ENCODE measurements at places on chromosomes 11 and 22.
A peak's percentile ranks its signal among the peaks of the same experiment; 100 is the strongest.

- no peak for DNase-seq
These were observed 635 bp downstream of the PRR5 start for GRCh38 chr22:44702479-44703198.

DNA sequence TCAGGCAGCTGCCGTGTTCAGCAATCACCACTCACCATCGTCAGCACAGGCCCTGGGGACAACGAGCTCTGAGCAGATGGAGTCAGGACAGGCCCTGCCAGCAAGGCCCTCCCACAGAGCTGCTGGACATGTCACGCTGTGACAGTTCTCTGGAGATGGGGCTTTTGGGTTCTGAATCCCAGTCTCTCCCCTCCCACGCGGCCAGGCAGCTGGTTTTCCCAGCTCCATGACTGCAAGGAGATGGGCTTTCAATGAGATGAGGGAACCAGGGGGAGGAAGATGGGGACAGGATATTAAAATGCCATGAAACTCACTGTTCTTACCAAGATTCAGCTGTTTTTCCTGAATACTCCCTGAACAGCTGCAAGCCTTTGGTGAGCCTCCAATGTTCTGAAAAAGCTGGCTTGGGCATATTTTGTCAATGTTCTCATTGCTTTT lies 305.9 kb downstream of the BRD1 start:
- no peak for DNase-seq

DNA sequence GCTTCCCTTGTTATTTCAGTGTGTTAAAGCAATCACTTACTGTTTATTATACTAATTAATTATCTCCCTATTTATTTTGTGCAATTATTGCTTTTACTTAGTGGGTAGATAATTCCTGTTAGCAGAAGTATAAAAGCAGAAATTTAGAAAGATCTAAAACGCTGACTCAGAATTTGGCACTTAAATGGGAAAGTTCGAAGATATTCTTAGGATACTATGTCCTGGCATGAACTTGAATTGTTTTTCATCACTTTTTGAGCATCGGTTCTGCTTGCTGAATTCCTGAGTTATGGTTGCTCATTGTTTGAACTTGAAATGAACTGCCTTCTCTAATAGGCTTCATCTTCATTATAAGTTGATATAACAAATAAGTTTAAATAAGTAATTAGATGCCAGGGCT lies 325.4 kb downstream of the JRKL start:
- no peak for DNase-seq

GRCh38 chr11:43034341-43034740 lies 277.5 kb upstream of the API5 start:
- DNase-seq, result no peak

- DNase-seq, result no peak
These were observed 143.2 kb upstream of the GRIA4 start for GRCh38 chr11:105466582-105467228.

DNA sequence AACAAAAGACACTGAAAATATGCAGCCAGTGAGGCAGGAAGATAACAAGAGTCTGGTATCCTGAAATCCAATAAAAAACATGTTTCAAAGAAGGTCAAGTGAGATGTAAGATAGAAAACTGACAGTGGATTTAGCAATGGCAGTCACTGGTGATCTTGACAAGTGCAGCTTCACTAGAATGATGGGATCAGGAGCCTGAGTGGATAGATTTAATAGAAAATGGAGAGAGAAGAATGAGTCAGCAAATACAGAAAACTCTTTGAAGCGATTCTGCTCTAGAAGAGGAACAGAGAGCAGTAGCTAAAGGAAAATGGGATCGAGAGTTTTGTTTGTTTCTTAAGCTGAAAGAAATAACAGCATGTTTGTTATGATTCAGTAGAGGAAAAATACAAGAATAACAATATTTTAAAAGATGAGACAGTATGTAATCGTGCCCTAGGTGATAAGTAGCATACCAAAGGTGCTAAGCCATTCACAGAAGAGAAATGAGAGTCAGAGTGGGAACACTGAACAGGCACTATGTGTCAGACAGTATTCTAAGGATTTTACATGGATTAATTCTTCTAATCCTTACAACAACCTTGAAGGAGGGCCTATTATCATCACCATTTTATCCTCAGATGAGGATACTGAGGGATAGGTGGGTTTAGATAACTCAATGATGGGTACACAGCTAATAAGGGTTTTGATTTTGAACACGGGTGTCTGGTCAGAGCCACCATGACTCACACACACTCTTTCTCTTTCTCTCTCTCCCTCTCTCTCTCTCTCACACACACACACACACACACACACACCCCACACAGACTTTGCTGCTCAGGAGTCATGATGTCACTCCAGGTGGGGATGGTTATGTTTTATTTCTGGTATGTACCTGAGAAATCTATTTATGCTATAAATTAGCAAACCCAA lies 36.3 kb downstream of the MRE11 start:
- no peak for DNase-seq

DNA sequence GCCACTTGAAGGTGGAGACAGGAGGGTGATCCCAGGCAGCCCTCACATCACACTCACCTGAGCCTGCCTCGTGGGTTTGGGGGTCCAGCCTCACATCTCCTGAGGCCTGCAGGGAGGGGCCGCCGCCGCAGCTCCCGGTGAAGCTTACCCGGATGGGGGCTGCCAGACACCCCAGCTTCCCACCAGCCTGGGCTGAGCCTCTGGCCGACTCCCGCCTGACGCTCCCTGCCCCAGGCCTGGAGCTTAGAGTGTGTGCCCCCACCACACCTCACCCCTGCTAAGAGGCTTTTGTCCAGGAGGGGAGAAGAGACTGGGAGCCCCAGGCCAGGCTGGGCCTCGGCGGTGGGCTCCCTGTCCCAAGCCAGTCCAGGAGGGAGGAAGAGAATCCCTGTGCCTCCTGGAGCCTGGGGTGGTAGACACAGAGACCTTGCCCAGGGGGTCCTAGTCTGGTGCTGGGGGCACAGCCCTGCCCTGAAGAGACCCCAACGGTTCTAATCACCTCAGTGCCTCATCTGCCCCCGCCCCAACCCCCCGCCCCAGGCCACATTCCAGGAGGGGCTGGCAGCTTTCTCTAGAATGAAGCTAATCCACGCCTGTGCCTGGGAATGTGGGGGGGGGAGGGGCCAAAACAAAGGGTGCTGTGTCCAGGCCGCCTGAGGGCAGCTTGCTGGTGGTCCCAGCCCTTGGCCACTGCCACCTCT lies at the start of gene SLC16A8:
TSS of gene SLC16A8 (minus strand) at position 254 of the 701 bp plus-strand sequence. CDS start 1,311 bp downstream, outside the sequence.
- no peak for DNase-seq

GRCh38 chr11:61368646-61369045 lies 6.5 kb downstream of the TMEM138 start:
- DNase-seq, result no peak

DNA sequence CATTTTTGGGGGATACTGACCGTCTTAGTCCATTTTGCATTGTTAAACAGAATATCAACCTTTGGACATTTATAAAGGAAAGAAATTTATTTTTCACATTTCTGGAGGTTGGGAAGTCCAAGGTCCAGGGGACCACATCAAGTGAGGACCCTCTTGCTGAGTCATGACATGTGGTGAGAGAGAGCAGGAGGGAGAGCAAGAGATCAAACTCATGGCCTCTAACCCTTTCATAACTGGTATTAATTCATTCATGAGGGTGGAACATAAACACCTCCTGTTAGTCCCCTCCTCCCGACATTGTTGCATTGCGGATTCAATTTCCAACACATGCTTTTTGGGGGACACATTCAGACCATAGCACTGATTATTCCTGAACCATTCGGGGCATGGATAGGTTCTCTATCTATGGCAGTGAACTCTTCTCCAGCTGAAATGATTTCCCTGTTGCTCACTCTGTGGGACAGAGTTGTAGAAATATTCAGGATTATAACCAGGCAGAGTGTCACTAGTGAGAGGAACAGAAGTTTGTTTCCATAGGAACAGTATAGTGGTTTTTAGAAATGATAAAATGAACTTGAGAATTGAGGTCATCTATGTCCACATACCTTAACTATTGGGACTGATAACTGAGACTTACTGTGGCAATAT lies 88.2 kb upstream of the OR9Q1 start:
- DNase-seq, result no peak

- no peak for DNase-seq
These were observed 203.7 kb downstream of the FAM181B start for GRCh38 chr11:82529936-82530335.

- no peak for DNase-seq
These were observed 6.8 kb upstream of the CREB3L1 start for GRCh38 chr11:46270684-46271083.

GRCh38 chr11:70709596-70709995 lies 311.3 kb downstream of the CTTN start:
- no peak for DNase-seq

GRCh38 chr11:90344546-90344945 lies 121.7 kb upstream of the CHORDC1 start:
- no peak for DNase-seq

GRCh38 chr11:97354576-97354975 lies 964.8 kb downstream of the JRKL start:
- no peak for DNase-seq

- no peak for DNase-seq
These were observed 9.8 kb downstream of the OR51F2 start for GRCh38 chr11:4830909-4831308.

DNA sequence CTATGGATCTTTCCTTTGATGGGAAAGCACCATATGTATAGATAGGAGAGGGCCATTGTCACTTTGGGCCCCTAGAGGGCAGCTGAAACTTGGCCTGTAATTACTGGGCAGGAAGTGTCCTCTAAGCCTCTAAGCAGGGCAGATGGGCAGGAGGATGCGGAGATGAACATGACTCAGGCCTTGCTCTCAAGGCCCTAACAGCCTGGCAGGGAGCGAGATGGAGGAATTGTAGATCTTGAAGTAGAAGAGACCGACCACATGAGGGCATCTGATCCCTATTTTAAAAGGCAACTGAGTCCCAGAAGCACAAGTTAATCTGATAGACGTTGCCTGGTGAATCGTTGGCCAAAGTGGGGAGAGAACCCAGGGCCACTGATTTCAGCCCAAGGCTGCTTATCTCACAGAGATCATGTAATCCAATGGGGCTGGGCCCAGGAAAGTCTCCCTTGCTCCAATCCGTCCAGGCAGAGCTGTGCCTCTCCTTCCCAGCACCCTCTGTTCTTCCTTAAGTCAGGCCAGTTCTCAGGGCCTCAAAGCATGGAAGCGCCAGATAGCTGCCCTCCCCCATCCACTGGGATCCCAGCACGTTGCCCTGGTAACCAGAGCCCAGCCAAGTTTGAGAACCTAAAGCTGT lies 2.5 kb upstream of the SEPTIN3 start:
- peak; percentile 73 for DNase-seq

GRCh38 chr11:61731952-61732675 lies 20.3 kb upstream of the MYRF start:
- DNase-seq, result no peak

GRCh38 chr11:124079631-124080326 lies 35.5 kb upstream of the VWA5A start:
- peak; percentile 65 for DNase-seq

GRCh38 chr11:78978831-78979230 lies 404.2 kb upstream of the NARS2 start:
- no peak for DNase-seq

DNA sequence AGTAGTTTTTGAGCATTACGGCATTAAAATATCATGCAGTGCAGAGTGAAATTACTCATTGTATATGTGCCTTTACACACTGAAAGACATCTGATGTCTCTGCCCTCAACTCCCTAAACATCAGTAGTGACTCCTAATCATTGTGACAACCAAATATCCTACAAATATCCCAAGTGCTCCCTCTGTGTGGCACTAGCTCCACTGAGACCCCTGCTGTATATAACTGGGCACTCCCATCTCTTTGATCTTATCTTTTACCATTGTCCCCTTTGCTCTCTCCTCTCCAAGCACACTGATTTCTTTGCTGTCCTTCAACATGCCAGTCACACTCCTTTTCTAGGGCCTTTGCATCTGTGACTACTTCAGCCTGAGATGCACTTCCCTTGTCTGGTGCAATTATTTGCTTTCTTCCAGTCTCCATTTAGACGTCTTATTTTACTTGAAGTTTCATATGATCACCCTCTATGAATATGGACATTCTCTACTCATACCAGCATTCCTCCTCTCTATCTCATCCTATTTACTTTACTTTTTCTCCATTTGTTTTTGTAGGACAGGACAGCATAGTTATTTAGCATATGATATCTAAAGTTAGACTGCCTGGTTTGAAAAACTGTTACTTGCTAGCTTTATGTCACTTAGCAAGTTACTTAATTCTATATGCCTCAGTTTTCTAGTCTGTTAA lies 2.4 kb downstream of the SLC5A12 start:
- no peak for DNase-seq

DNA sequence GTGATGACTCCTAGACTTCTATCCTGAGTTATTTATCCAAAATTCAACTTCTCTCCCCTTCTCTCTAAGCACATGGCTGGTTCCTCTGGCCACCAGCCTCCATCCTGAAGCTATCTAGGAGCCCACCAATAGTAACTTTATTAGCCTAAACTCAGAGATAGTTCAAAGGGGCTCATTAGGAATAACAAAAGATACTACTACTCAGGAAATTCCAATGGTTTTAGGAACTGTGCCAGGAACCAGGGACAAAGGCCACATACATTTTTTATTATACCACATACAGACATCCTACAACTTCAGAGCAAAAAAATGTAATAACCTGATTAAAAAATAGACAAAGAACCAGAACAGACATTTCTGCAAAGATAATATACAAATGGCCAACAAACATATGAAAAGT lies 27.9 kb downstream of the SLC25A17 start:
- no peak for DNase-seq

DNA sequence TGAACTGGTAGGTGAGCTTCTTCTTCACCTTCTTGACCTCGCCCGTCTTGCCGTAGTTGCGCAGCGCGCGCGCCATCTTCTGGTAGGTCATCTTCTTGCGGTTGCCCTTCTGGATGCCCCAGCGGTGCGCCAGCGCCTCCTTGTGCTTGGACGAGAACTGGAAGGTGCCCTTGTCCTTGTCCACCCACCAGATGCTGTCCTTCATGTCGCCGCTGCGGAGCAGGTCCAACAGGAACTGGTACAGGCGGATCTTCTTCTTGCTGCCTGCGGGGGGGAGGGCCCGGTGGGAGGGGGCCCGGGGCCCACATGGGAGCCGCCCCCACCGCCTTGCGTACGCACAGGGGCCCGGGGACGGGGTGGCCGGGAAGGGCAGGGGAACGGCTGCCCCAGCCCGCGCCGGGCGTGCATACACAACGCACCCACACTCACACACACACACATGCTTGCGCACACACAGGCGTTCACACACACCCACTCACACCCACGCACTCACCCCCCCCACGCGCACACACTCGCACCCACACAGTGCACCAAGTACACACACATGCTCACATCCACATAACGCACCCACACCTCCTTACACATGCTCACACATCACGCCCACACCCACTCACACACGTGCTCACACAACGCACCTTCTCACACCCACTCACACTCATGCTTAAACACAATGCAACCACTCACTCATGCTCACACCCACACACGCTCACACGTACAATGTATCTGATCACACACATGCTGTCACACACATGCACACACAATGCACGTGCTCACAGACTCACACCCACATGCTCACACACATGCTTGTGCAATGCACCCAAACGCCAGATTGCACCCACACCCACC lies 3.0 kb upstream of the MYBPC3 start:
- peak; percentile 38 for DNase-seq

- no peak for DNase-seq
These were observed 18.8 kb downstream of the CSNK1E start for GRCh38 chr22:38298312-38299005.
